ENCODE measurements at places on chromosomes 12 and 14. TPM values are rescaled to one million over a fixed set of nuclear protein-coding genes. Genes with fewer than 3 reads are reported as not detected.
A peak's percentile ranks its signal among the peaks of the same experiment; 100 is the strongest.

GRCh38 chr14:81471062-81471461 lies 62.6 kb downstream of the SEL1L start:
- no peak overlapping the region for H3K27ac ChIP-seq
- DNase-seq = no peak
- no peaks in the 10 kb centered on the region for H3K27me3 ChIP-seq

GRCh38 chr14:77076113-77076631 lies 21.9 kb upstream of the CIPC start:
- peak overlapping the region; percentile 27 for H3K27ac ChIP-seq
- no peaks in the 10 kb centered on the region for H3K27me3 ChIP-seq
- H3K36me3 ChIP-seq = 0 out of 3 replicates have a peak, but pooled peaks cover 3% of the 10 kb centered on the region

DNA sequence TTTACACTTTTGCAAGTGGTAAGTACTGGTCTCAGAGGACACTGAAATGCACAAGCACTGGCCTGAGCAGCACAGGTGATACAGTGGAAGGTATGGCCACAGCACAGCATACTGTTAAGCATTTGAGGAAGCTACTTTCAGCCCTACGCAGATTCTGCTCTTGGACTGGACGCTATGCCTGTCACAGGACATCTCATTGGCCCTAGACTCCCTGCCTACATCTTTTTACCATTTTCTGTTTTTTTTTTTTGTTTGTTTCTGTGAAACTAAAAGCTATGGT lies 144.2 kb upstream of the ABCD2 start:
- H3K4me1 ChIP-seq = peaks cover 8% of the 10 kb centered on the region
- peaks cover 6% of the 10 kb centered on the region for H3K36me3 ChIP-seq
- H3K4me3 ChIP-seq = no peak overlapping the region
- no peaks in the 10 kb centered on the region for H3K27me3 ChIP-seq
- peak overlapping the region; percentile 16 for H3K27ac ChIP-seq

- no peak overlapping the region for H3K4me3 ChIP-seq
- no peak for DNase-seq
- no peaks in the 10 kb centered on the region for H3K36me3 ChIP-seq
- no peaks in the 10 kb centered on the region for H3K27me3 ChIP-seq
Measured at GRCh38 chr12:4178424-4179170, 95.0 kb upstream of the CCND2 start.

DNA sequence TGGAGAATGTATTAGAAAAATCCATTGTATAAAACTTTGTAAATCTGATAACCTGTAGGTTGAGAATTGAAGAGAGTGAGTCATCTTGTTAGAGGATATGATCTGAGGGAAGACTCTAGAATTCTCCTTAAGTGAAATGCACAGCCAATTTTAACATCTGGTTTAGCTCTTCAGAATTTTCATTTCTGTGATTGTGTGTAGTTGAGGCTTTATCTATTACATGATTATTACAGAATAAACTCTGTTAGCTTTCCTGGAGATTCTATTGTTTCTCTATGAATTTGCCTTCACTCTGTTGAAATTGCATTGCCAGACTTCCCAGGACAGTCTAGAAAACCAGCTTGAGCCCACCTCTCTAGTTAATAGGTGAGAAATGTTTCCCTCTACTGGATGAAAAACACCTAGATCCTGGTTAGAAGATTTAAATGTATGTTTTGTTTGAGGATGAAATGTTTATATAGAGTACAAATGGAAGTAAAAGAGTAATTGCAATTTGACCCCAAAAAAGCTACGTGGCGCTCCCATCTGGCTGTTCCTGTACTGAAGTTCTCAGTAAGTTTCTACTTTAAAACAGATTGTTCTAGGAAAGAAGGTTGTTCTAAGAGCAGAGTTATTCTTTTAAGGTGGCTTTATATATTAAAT lies 2.9 kb downstream of the NUDT4 start:
- no peak overlapping the region for H3K27ac ChIP-seq
- H3K4me1 ChIP-seq = 0 out of 2 replicates have a peak, but pooled peaks cover 2% of the 10 kb centered on the region
- no peaks in the 10 kb centered on the region for H3K27me3 ChIP-seq
- H3K36me3 ChIP-seq = peaks cover 8% of the 10 kb centered on the region
- DNase-seq = no peak
- H3K4me3 ChIP-seq = peak overlapping the region; percentile 98

The MLXIP gene
- 28.6 TPM for total RNA-seq

The CPNE6 gene
- total RNA-seq = not detected

DNA sequence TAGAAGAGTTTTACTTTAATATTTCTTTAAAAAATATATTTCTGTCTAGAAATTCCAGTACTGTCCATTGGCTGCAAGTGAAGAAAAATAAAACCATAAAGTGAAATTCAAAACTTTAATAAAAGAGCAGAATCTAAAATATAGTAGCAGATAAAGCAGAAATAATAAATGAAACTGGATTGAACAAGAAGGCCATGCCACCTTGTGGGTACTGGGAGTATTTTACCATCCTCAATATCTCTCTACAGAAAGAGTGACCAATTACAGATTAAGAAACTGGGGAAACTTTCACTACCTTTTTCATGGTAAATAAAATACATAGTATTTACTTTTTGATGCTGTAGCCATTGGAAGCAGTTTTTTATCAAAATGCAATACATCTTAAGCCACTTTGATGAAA lies 220.5 kb downstream of the BCAT1 start:
- DNase-seq = no peak
- no peaks in the 10 kb centered on the region for H3K36me3 ChIP-seq
- H3K4me1 ChIP-seq = no peaks in the 10 kb centered on the region

All from H9 (cell line).